ENCODE measurements at places on chromosomes 2 and 18.

DNA sequence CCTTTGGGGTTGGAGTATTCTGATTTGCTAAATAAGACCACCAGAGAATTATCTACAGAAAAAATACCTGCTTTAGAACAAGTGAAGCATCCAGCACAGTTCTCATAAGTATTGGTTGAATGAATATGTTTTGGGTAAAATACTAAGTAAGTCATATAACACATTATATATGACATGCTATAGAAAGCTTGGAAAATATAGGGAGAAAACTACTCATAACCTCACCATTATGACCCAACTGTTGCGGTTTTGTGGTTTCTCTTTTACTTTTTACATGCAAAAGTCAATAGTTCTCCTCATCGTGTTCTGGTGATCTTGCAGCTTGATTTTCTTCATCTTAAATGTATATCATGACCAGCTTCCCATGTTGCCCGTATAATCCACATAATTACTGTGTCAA is 66.2 kb downstream of the DIPK1C start:
- H3K27ac ChIP-seq, result no peak overlapping the region
- H3K4me3 ChIP-seq, result no peak overlapping the region
- H3K4me1 ChIP-seq, result no peaks in the 10 kb centered on the region

- no peaks in the 10 kb centered on the region for H3K4me1 ChIP-seq
- no peak overlapping the region for H3K4me3 ChIP-seq
- H3K36me3 ChIP-seq, result no peaks in the 10 kb centered on the region
- H3K27me3 ChIP-seq, result no peaks in the 10 kb centered on the region
- no peak overlapping the region for H3K27ac ChIP-seq
Observed at GRCh38 chr2:105712166-105712915, 32.4 kb upstream of the NCK2 start.

DNA sequence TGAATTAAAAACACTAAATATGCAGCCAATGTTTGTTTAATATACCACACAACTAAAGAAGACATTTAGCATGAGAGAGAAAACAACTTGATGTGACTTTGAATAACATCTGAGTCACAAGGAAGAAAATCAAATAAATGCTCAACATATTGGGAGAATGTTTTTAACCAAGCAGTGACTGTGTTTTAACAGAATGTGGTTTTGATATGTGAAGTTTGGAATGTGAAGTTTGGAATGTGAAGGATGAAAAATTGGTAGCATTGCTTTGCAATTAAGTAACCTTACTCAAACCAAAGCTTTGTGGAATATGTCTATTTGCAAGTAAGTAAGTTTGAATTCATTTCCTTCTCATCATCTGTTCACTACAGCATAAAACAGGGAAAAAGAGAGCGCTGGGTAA is 128.2 kb upstream of the DNAJC10 start:
- DNase-seq, result no peak
- H3K27me3 ChIP-seq, result no peaks in the 10 kb centered on the region
- H3K4me1 ChIP-seq, result no peaks in the 10 kb centered on the region
- no peak overlapping the region for H3K27ac ChIP-seq
- no peak overlapping the region for H3K4me3 ChIP-seq
- no peaks in the 10 kb centered on the region for H3K36me3 ChIP-seq

- no peak overlapping the region for H3K27ac ChIP-seq
- no peak overlapping the region for H3K4me3 ChIP-seq
- no peaks in the 10 kb centered on the region for H3K4me1 ChIP-seq
- no peaks in the 10 kb centered on the region for H3K36me3 ChIP-seq
- no peak for DNase-seq
Observed at GRCh38 chr2:76953733-76954347, 568.3 kb downstream of the LRRTM4 start.

DNA sequence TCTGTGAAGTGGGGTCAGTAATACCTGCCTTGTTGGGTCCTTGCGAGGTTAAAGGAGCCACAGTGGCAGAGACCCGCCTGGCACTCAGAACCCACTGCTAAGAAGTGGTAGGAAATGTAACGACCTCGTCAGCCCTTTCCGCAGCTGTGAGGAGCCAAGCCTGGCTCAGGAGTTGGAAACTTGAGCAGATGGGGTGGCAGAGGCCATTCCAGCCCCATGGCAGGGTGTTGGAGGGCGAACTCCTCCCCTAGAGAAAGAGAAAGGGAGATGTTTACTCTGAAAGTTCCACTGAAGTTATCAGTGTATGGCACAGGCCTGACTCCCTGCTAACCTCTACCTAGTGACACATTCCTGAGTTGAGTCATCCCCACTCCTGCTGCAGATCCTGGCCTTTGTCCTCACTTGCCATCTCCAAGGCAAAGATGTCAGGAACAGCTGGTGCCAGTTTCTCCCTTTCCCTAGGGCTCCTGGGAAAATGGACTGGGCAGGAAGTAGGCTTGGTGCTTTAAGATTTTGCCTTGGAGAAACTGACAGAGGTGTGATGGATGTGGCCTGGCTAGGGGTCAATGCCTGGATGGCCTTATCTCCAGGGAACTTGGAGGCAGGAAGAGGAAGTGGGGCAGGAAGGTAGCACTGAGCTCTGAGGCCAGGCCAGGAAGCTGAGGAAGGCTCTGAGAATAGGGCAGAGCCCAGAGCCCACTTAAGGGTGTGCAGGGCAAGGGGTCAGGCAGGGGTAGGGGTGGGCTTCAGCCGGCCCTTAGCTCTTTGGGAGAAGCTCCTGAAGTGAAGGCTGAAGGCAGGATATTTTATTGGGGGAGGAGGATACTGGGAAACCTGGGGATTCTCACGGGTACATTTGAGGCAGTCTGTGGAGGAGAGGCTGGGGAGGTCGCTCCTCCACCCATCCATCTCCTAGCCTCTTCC is 888 bp downstream of the VAMP5 start:
- H3K27ac ChIP-seq, result peak overlapping the region; percentile 94
- H3K4me3 ChIP-seq, result peak overlapping the region; percentile 78
- H3K4me1 ChIP-seq, result peaks cover 7% of the 10 kb centered on the region
- no peaks in the 10 kb centered on the region for H3K36me3 ChIP-seq

- H3K4me1 ChIP-seq, result no peaks in the 10 kb centered on the region
- no peak for DNase-seq
- no peaks in the 10 kb centered on the region for H3K27me3 ChIP-seq
Observed at GRCh38 chr2:238883421-238883901, 35.6 kb downstream of the TWIST2 start.

DNA sequence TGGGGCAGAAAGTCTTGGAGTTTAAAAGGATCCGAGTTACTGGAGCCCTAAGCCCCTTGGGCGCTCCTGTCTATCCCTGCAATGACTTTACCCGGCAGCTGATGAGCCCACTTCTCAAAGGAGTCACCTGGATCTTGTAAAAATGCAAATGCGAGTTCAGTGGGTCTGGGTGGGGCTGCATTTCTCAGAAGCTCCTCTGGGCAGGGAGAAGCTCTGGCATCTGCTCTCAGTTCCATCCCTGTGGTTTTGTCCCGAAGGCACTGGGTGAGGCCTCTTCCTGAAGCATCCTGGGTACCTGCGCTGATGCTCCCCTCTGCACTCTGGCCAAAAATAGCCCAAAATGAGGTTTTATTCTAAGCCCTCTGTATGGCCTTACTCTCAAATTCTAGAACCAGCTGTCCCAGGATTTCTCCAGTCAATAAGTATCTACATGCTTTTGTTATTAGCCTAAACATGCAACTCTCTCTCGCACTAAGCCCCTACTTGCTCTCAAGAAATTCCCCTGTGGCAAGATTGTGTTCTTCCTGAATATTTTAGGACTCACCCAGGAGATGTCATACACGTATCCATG is 167.8 kb upstream of the APCDD1 start:
- no peaks in the 10 kb centered on the region for H3K4me1 ChIP-seq
- H3K27ac ChIP-seq, result no peak overlapping the region
- no peaks in the 10 kb centered on the region for H3K36me3 ChIP-seq
- no peaks in the 10 kb centered on the region for H3K27me3 ChIP-seq
- DNase-seq, result no peak

DNA sequence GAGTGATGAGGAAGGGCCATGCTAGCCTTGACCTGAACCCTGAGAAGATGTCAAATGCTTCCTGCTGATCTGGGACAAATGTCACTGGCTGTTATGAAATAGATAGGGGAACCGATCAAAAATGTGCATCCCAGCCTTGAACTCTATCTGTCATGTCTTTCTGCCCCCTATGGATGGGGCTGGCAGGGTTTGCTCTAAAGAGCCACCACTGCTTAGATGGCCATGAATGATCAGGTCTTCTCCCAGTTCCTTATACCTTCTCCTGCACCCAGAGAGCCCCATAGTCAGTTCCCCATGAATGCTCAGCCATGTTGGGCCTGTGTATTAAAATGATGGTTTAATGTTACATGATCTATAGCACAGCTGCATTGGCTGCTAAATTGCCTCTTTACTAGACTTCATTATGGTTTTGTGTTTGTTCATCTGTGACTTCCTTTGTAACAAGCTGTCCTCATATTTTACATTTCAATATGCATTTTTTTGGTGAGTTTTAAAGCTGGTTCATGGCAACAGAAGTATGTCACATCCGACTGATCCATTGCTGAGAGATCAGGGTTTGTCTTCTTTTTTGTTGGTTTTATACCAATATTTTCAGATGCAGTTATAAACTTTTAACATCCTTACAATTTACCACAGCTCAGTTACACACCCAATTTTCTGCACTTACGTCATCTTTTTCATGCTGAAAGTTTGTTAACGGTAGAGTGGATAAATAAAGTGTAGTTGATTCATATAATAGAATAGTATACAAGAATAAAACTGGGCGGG is 56.3 kb upstream of the SMAD2 start:
- H3K4me1 ChIP-seq, result no peaks in the 10 kb centered on the region
- no peak for DNase-seq
- no peak overlapping the region for H3K4me3 ChIP-seq
- H3K27me3 ChIP-seq, result no peaks in the 10 kb centered on the region

DNA sequence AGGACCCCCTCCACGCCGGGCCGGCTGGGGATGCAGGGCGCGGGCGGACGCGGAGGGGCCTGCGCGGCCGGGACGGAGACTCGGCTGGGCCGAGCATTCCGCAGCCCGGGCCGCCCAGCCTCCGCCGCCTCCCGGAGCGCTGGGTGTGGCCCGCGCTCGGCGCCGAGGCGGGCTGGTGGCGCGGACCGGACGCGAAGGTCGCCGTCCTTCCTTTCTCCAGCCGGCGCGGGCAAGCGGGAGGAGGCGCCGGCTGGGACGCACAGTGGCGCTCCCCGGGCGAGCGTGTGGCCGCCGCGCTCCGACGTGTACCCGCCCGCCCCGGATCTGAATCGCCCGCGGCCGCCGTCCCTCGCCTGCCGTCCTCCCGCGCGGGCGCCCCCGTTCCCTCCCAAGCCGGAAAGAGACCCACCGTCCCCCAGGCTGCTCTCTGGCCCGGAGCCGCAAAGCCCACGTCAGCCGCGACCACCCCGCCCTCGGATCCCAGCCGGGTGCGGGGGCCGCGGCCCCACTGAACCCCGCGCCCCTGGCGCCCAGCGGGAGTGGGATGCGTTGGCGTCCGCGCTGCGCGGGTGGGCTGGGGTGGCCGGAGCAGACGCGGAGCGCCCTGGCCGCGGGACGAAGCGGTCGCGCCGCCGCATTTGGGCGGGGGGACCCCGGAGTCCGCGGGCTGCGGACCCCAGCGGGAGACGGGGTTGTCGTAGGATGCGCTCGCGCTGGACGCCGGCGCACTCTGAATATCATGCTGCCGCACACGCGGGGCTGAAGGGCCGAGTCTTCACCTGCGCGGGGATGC is 634 bp downstream of the SPATS2L start:
- no peak for DNase-seq
- H3K36me3 ChIP-seq, result no peaks in the 10 kb centered on the region
- peak overlapping the region; percentile 95 for H3K27ac ChIP-seq
- H3K4me1 ChIP-seq, result no peaks in the 10 kb centered on the region

DNA sequence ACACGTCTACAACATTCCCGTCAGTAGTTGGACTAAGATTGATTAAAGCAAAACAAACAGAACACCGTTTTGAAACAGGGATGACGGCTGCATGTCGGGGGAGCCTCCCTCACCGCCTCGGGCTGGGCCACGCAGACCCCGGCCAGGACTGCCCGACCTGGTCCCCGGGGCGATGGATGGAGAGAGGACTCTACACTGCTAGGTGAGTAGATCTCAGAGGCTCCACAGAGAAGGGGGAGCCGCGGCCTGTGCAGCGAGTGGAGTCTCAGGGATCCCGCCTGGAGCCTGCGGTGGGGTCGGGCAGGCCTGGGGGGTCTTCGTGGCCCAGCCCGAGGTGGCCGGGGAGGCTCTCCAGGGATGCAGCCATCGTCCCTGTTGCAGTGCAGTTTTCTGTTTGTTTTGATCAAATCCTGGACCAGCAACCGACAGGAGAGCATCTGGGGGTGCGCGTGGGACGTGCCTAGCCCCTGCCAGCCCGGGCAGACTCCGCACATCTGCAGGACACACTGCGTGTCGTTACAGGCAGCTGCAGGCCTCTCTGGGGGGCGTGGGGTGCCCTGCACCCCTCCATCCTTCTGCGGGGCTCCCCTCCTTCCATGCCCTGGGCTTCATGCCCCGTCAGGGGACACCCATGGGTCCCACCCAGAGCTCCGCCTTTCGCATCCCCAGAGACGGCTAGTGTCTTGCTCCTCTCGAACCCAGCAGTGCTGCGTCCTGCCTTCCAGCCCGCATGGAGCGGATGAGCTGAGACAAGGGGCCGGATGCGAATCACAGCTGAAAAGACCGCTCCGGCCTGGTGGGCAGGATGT is 143.6 kb downstream of the RTP5 start:
- H3K27ac ChIP-seq, result no peak overlapping the region
- H3K4me1 ChIP-seq, result no peaks in the 10 kb centered on the region
- H3K4me3 ChIP-seq, result no peak overlapping the region
- H3K27me3 ChIP-seq, result no peaks in the 10 kb centered on the region

DNA sequence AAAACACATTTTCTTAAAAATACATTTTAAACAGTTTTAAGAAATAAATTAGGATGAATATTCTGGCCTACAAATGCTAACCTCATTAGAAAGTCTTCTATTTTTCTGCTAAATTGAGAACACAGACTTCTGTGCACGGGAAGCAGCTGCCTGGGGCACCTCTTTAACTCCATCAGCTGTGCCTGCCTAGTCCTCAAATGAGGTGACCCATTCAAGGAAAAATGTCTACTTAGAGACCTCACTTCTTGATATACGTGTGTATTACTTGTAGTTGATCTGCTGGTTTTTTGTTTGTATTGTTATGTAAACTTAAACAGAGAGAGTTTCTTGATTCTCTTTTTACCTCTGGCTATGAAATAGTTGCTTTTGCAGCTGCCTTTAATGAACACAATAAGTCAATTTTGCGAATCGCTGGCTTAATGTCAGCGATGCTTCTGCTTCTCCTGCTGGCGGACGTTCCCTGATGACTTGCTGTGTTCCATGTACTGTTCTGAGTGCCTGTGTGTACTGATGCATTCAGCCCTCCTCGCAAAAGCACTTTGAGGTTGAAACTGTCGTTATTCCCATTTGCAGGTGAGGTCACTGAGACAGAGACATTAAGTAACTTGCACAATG is 88.7 kb upstream of the TXNDC2 start:
- no peak for DNase-seq
- peak overlapping the region; percentile 23 for H3K4me3 ChIP-seq
- H3K27me3 ChIP-seq, result no peaks in the 10 kb centered on the region

GRCh38 chr2:146806364-146807005 is 1038.3 kb upstream of the ACVR2A start:
- no peak for DNase-seq
- no peak overlapping the region for H3K27ac ChIP-seq
- no peaks in the 10 kb centered on the region for H3K36me3 ChIP-seq
- H3K4me3 ChIP-seq, result no peak overlapping the region
- no peaks in the 10 kb centered on the region for H3K27me3 ChIP-seq

GRCh38 chr2:118992740-118993391 is 50.9 kb downstream of the MARCO start:
- H3K36me3 ChIP-seq, result no peaks in the 10 kb centered on the region
- no peaks in the 10 kb centered on the region for H3K27me3 ChIP-seq
- H3K4me1 ChIP-seq, result no peaks in the 10 kb centered on the region

GRCh38 chr2:47189635-47190034 is 34.5 kb upstream of the STPG4 start:
- peak overlapping the region; percentile 23 for H3K27ac ChIP-seq
- H3K27me3 ChIP-seq, result no peaks in the 10 kb centered on the region
- no peaks in the 10 kb centered on the region for H3K36me3 ChIP-seq
